Activated naive CD4-positive, alpha-beta T cell treated with anti-CD3 and anti-CD28 coated beads for 36 hours (primary cell): ENCODE measurements at places on chromosomes 13 and 19. TPM values are rescaled to one million over a fixed set of nuclear protein-coding genes. Genes with fewer than 3 reads are reported as not detected.

FAAP24 gene
- total RNA-seq = 9.6 TPM

CFAP97D2 gene
- 0.17 TPM for total RNA-seq

SYNGR4 gene
- total RNA-seq = 0.50 TPM

PRTN3 gene
- total RNA-seq = not detected

URAD gene
- total RNA-seq = not detected

COG3 gene
- 19.1 TPM for total RNA-seq

TIMM50 gene
- 103 TPM for total RNA-seq

LIN37 gene
- total RNA-seq = 5.7 TPM

FAM83E gene
- 2.0 TPM for total RNA-seq

KIR2DL3 gene
- total RNA-seq = not detected

ZNF729 gene
- not detected for total RNA-seq

LILRA2 gene
- not detected for total RNA-seq

TMEM59L gene
- total RNA-seq = 0.21 TPM
